Omental fat pad (tissue), 4 donors: ENCODE measurements at places on chromosomes 7 and 10.

DNA sequence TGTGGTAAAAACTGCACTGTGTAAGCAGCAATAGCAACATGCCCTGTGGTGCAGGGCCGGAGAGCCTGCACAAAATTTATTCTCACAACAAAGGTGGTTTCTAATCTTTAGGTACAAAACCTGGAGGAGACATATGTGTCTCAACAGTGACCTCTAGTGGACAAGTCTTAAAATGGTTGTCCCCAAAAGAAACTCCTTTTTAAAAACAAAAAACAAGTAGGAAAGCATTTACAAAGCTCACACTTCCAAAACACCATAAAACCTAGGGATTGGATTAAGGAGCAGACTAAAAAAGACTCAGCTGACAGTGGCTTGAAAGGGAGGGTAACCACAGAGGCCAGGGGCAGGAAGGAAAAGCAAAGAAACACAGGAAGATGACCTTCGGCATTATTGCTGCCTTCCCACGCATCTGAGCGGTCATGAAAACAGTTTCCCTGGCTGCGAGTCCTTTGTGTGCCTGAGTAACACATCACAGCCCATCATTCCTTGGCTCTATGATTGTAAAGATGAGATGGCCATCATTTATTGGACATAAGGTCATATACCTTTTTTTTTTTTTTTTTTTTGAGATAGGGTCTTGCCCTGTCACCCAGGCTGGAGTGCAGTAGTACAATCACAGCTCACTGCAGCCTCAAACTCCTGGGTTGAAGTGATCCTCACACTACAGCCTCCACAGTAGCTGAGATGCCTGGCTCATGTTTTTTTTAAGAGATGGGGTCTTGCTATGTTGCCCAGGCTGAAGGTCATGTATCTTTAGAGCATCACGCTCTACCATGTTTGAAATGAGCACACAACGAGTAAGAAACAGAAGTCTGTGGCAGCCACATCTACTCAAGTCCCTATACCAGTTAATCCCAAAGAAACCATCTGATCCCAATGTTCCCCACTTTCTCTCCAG is 39.5 kb downstream of the RSU1 start:
- no peak for DNase-seq

GRCh38 chr10:11307004-11307403 is 289.3 kb downstream of the CELF2 start:
- no peak for DNase-seq

DNA sequence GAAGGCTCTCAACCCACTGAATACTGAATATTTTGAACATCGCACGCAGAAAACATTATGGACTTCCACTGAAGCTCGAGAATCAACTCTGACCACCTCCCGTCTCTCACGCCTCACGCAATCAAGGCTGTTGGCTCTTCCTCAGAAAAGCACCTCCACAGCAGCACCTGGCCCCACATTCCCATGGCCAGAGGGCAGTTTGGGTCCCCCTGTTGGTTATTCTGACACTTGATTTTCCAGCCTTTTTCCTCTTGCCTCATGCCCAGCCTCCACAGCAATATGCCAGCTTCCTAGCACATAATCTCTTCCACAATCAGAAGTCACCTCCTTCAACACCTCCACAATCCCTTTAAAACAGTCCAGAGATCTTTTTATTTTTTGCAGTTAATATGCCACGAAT is 55.9 kb downstream of the SVOPL start:
- no peak for DNase-seq

DNA sequence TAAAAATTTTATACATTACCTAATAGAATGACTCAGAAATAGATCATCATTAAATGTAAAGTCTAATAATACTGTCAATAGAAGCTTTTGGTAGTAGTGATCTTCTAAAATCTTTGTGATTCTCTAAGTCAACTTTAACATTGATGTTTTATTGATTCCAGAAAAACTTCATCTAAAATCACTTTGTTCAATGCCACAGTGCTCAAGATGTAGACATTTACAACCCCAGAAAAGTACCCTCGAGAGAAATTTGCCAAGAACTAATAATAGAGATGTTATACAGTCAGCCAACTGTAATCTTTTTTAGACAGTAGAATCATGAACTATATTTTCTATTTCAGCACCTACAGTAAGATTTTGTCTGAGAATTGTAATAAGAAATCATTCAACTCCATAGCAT is 369.2 kb upstream of the AKR1E2 start:
- DNase-seq: no peak

- DNase-seq: no peak
These were observed at the start of gene UNCX for GRCh38 chr7:1232623-1233332. TSS of gene UNCX (plus strand) at chr7:1232872. CDS start at chr7:1233018, 146 bp downstream.

GRCh38 chr10:46096909-46097575 is 51.0 kb upstream of the MSMB start:
- DNase-seq: no peak

- DNase-seq: no peak
These were observed 218.9 kb downstream of the KIAA1217 start for GRCh38 chr10:24427678-24428409.

DNA sequence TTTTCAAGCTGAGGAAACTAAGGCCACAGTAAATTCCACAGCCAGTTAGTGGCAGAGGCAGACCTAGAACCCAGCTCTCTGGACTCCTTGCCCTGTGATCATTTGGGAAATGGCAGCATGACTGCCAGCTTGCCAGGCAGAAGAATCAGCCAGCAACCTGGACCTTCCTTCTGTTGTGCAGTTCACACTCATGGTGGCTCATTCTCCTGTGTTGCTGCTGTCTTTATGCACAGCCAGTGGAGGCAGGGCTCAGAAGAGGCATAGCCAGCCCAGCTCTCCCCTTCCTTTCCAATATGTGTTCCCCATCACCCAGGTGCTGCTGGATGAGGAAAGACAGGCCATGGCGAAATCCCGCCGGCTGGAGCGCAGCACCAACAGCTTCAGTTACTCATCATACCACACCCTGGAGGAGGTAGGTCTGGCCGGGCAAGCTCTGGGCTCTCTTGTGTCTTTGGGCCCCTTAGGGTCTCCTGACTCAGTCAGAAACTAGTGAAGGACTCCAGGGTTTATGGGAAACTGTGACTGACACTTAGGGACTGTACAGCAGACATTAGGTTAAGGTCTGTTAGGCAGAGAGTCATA is 14.8 kb downstream of the CPA5 start:
- no peak for DNase-seq

- DNase-seq: no peak
These were observed 12.0 kb downstream of the IFIT5 start for GRCh38 chr10:89426230-89426868.

- no peak for DNase-seq
These were observed 716.6 kb upstream of the GALNT17 start for GRCh38 chr7:70415179-70415972.

DNA sequence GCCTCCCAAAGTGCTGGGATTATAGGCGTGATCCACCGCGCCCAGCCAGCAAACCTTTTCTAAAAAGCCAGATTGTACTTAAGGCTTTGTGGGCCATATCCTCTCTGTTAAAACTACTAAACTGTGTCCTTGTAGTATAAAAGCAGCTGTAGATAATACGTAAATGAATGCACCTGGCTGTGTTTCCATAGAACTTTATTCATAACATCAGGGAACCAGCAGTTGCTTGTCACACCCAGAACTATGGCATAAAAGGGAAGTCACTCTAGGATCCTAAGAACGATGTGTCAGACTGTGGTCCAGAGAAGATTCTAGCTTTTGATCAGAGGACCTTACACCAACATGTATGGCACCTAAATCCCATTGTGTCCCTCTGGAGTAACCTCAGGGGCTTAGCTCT is 63.0 kb downstream of the DENND2A start:
- no peak for DNase-seq

GRCh38 chr10:117345143-117345542 is 30.1 kb downstream of the PDZD8 start:
- no peak for DNase-seq

GRCh38 chr7:100153708-100154535 is 4.6 kb downstream of the TRAPPC14 start:
- DNase-seq: no peak

- no peak for DNase-seq
These were observed 479 bp downstream of the PNPLA8 start for GRCh38 chr7:108525327-108525984.

- DNase-seq: no peak
These were observed 78.8 kb downstream of the SGMS1 start for GRCh38 chr10:50544857-50545429.

DNA sequence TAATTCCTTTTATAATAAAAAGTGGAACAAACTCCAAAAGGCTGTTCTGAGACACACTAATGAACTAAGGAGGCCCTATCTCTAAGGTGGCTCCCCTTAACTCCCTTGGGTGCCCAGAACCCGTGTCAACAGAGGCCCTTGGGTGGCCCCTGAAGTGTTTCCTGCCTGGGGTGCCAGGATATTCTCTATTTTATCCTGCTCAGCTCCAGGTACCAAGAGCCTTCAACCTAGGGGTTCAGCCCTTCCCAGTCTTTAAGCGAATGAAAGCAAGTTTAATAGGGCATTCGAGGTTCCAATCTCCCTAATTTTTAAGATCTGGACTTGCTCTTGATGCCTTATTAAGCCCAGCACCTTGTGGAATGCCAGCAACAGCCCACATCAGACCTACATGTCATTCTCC is 64.4 kb upstream of the MYO3A start:
- no peak for DNase-seq

GRCh38 chr10:116694243-116694926 is 48.0 kb downstream of the HSPA12A start:
- DNase-seq: no peak

GRCh38 chr7:24764972-24765744 is 7.9 kb upstream of the GSDME start:
- DNase-seq: no peak

DNA sequence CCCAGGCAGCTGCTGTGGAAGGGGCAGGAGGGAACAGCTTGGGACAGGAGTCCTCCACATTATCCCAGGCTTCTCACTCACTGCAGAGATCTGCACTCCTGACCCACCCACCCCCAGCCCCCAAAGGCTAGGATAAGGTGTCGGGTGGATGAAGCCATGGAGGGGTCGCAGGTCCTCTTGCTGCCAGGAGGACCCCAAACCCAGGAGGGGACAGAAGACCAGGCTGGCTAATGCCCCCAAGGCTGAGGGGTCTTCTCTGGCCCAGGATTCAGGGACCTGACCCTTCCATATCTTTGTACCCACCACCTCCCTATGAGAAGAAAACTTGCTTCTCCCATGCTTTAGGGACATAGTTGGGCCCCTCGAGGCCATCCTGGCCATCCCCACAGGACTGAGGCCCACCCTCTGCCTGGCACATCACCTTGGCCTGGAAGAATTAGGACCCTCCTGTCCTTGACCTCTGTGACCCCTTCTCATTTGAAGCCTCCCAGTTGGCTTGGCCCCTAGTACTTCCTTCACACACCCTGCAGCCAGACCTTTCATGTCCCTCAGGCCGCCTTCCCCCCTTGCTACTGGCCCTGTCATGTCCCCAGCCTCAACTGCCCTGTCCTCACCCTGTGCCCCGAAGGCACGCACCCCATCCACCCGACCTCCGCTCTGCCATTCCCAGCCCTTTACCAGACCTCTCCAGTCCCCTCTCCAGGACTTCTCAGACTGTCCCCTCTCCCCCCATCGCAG is 21.6 kb downstream of the KCNH2 start:
- DNase-seq: no peak

DNA sequence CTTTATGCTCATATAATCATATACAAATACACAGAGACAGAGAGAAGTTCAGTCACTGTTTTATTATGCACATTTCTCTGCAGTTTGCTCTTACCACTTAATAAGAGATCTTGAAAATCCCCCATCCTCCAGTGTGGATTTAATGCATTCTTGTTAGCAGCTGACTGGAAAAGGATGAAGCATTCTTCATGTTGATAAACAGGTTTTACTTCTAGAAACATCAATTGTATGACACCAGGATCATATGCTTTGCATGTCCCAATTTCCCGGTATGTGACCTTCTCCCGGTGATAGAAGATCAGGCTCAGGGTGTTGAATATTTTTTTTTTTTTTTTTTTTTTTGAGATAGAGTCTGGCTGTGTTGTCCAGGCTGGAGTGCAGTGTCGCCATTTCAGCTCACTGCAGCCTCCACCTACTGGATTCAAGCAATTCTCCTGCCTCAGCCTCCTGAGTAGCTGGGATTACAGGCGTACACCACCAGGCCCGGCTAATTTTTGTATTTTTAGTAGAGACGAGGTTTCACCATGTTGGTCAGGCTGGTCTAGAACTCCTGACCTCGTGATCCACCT is 6.2 kb upstream of the CREB3L2 start:
- no peak for DNase-seq

GRCh38 chr7:158284121-158284520 is 303.5 kb downstream of the PTPRN2 start:
- DNase-seq: no peak

DNA sequence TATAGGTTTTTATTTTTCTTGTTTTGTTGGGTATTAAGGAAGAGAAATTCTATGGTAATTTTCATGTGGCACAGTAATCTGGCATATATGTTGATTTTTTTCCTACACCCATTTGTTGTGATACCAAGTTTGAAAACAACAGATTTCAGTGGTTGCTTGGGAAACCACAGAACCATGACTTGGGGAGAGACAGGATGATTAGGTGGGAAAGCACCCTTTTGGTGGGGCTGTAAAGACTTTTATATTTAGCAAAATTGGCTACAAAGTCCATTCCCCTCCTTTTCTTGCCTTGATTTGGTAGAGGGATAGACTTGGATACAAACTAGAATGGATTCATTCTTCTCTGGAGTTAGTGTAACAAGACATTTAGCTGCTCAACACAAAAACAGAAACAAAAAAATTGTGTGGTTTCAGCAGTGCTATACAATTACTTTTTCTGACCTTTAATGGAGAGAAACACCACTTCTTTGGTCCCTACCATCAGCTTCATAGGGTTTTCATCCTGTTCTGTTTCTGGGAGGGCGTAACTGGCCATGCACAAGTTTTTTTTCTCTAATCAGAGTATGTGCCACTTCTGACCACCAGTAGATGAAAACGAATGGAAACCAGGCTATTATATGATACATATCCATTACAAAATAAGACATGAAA is 52.7 kb downstream of the FIGNL1 start:
- DNase-seq: no peak

GRCh38 chr7:20343941-20344340 is 13.2 kb downstream of the ITGB8 start:
- DNase-seq: no peak

GRCh38 chr10:44685747-44686146 is 225.4 kb upstream of the TMEM72 start:
- DNase-seq: no peak

DNA sequence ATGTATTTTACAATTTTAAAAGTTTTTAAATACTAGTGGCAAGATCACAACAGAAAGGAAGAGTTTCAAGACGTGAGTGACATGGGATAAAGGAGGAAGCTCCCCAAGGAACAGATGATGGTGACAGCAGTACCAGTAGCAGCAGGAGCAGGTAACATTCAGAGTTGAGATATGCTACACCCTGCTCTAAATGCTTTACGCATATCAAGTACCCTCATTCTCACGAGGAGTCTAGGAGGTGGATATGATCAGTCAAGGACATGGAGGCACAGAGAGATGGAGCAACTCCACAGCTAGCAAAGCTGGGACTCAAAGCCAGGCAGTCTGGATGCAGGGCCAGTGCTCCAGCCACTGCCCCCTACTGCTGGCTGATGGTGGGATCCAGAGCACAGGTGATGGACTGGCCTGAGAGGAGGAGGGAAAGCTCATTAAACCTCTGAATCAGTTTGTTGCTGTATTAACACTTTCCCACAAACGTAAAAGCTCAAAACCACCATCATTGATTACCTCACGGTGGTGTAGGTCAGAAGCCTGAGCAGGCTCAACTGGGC is 17.5 kb downstream of the RP9 start:
- DNase-seq: no peak
